ENCODE measurements at places on chromosomes 5 and 9.
A peak's percentile ranks its signal among the peaks of the same experiment; 100 is the strongest.

DNA sequence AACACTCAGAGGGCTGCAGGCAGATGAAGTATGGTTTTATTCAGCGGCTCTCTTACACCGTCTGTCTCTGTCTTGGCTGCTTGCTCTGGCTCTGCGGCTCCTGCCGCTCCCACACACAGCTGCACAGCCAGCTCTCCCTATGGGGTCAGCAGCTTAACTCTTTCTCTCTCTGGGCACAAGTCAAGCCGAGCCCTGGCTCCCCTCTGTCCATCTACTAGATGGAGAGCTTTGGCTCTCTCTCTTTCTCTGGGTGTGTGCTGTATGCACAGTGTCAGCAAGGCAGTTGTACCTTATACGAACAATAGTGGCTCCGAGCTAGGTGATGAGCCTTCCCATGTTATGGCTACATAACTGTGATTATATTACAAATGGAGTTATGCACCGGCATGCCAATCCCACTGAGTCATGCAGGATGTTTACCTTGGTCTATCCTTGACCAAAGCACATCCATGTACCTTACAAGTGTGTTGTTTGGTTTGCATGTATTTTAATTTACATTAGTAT lies 19.3 kb upstream of the PPP2CA start:
- no peak for DNase-seq

GRCh38 chr5:142357469-142358090 lies 32.8 kb upstream of the SPRY4 start:
- DNase-seq, result no peak

- DNase-seq, result no peak
Measured at GRCh38 chr9:20579524-20580314, 42.6 kb downstream of the MLLT3 start.

GRCh38 chr5:173577166-173577565 lies 39.3 kb downstream of the BOD1 start:
- no peak for DNase-seq

GRCh38 chr5:109739741-109740728 lies 50.3 kb downstream of the MAN2A1 start:
- DNase-seq, result no peak

DNA sequence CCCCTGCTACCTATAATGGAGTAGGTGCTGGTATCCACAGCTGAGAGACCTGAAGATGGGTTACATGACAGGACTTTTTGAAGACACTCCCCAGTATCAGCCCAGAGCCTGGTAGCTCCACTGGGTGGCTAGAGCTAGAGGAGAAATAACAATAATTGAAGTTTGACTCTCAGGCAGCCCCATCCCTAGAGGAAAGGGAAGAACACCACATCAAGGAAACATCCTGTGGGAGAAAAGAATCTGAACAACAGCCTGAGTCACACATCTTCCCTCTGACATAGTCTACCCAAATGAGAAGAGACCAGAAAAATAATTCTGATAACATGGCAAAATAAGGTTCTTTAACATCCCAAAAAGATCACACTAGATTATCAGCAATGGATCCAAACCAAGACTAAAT lies 432.1 kb downstream of the CDH18 start:
- no peak for DNase-seq

DNA sequence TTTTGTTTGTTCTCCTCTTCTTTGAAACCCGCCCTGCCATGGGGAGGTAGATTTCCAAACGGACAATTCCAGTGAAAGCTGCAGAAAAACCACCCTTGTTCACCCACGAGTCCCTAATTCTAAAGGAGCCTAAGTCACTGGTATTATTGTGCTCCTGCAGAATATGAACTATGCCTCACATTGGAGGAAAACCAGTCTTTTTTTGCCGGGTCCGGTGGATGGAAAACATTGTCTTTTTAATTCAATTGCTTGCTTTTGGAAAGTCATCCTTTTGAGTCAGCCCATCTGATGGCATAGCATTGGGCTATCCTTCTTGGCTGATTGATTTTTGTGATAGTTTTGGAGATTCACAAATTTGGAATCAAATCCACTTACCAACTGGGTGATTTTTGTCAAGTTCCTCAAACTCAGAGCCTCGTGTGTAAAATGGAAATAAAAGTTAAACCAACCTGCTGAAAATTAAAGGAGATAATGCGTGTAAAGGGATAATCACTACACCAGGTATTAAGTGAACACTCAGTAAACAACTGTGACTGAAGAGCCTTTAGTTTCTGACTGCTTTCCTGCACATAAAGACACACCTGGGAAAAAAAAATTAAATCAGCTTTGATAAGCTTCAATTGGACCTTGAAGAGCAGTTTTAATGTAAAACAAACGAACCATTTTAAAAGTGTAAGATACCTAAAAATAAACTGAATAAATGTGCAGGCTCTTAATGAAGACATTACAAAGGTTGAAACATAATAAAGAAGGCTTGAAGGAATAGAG lies 780 bp upstream of the CCNJL start:
- DNase-seq, result peak; percentile 35

All from NCI-H1105 treated with DMSO at 0.1 percent for 48 hours (cell line).